GM03348 (cell line): ENCODE measurements at places on chromosomes 13 and 19.

- DNase-seq = no peak
These were observed 5.4 kb upstream of the LYPD5 start for GRCh38 chr19:43807651-43808050.

DNA sequence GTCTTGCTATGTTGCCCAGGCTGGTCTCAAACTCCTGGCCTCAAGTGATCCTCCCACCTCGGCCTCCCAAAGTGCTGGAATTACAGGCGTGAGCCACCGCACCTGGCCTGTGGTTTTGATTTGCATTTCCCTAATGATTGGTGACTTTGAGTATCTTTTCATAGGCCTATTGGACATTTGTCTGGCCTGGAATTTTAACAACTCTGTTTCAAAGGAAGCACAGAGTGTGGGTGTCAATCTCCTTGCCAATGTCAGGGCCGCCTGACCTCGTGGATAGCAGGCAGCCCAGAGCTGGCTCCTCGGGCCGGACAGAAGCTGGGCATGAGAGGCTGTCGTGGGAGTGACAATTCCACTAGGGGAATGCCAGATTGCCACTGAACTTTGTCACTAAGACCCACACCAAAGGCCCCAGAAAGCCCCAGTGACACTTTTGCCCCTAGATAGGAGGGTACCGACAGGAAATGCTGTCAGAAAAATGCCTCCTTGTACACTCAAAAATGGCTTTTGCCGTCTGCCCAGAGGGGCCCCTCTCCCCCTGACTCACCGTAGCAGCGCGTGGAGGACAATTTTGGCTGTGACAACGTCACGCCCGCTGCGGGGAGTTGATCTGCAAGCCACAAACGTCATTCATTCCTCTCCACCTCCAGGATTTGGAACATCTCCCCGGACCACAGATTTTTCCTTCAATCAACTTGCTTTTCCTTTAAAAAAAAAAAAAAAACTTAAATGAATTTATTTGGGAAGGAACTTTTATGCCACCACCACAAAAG is 11.7 kb upstream of the ADGRE5 start:
- peak; percentile 47 for DNase-seq

- no peak for DNase-seq
These were observed 164.7 kb downstream of the MTUS2 start for GRCh38 chr13:28984825-28985224.

GRCh38 chr19:57389194-57389729 is 392 bp upstream of the ZNF548 start:
- no peak for DNase-seq

DNA sequence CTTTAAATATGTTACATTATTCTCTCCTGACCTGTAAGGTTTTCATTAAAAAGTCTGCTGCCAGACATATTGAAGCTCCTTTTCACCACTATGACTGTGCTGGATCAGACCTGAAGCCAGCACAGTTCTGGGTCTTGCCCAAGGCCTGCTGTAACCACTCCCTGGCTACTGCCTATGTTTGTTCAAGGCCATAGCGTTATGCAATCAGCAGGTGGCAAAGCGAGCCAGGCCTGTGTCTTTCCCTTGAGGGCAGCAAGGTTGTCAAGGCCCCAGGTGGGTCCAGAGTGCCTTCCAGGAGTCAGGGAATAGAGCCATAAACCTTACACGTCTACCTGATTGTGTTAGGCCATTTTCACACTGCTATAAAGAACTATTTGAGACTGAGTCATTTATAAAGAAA is 496.8 kb upstream of the PCDH9 start:
- DNase-seq = no peak

DNA sequence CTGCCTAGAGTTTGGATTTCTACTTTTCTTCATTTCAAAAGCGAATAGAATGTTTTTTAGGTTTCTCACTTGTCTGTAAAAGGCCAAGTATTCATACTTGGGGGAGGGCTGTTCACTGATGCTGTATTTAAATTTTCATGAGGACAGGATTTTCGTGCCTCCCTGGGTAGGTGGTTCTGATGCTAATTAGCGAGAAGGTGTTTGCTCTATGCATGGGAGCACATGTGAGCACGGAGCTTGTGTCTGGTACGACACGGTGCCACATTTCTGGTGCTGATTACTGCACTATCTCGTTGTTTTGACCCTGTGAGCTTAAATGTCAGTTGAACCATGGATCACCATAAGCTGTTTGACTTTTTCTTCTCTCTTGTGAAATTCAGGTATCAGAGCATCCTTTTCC is 45.8 kb downstream of the MTUS2 start:
- DNase-seq = no peak

GRCh38 chr19:49437231-49437630 is 4.1 kb downstream of the SLC17A7 start:
- DNase-seq = no peak

DNA sequence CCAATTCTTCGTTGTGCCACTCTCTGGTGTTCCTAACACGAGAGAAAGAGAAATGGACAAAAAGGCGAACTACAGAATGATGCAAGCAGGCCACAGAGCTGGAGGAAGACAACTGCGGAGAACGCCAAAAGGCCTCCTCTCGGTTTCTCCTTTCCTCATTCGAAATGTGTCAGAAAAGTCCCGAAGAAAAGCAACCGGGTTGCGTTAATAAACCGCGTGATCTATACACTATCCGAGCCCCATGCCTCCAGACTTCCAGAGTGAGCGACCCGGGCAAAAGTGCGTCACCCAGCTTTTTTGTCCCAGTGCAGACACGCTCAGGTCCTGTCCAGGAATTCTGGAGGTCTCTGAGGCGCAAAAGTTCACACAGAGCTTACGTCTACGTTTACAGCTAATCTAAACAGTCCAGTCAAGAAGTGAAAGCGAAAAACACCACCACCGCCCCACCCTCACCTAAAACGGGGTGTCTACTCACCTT is 413 bp downstream of the N4BP2L2 start:
- DNase-seq = peak; percentile 30

DNA sequence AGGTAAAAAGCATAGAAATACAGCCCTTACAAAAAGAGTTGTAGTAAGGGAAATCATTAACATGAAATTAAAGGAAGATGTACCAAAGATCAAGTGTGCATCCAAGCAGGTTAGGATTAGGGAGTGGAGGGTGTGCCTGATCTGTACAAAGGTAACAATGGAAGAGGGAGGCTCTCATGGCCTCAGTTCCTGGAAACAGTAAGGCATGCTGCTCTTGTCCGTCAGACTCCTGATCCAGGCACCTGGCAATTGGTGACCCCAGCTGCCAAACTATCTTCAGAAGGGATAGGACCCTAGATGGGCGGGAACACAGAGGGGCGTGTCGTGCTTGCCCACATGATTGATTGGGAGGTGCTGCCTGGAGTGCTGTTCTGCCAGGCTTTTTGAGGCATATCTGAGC is 4.5 kb downstream of the TEX26 start:
- no peak for DNase-seq

DNA sequence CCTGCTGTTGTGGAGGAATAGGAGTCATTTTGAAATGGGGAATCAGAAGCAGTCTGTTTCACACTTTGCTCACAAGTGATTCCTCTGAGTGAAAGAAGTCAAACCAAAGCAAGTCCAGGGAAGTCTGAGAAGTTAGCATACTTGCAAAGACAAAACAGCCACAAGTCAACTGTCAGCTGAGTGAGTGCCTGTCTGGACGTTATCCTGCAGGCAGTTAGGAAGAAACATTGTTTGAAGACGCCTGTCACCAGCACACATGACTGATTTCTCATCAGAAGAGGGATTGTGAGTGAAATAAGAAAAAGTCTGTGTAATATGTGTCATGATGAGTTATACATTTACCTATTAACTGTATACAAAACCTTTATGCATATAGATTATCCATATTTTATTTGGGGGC is 153.5 kb downstream of the KCNRG start:
- DNase-seq = no peak

DNA sequence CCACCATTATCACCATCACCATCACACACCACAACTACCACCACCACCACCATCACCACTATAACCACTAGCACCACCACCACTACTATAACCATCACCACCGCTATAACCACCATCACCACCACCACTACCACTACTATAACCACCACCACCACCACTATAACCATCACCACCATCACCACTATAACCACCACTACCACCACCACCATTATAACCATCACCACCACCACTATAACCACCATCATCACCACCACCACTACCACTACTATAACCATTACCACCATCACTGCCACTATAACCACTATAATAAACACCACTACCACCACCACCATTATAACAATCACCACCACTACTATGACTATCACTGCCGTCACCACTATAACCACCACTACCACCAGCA is 173.2 kb downstream of the DCLK1 start:
- no peak for DNase-seq

GRCh38 chr13:79128158-79128557 is 277.9 kb downstream of the RBM26 start:
- DNase-seq = no peak

DNA sequence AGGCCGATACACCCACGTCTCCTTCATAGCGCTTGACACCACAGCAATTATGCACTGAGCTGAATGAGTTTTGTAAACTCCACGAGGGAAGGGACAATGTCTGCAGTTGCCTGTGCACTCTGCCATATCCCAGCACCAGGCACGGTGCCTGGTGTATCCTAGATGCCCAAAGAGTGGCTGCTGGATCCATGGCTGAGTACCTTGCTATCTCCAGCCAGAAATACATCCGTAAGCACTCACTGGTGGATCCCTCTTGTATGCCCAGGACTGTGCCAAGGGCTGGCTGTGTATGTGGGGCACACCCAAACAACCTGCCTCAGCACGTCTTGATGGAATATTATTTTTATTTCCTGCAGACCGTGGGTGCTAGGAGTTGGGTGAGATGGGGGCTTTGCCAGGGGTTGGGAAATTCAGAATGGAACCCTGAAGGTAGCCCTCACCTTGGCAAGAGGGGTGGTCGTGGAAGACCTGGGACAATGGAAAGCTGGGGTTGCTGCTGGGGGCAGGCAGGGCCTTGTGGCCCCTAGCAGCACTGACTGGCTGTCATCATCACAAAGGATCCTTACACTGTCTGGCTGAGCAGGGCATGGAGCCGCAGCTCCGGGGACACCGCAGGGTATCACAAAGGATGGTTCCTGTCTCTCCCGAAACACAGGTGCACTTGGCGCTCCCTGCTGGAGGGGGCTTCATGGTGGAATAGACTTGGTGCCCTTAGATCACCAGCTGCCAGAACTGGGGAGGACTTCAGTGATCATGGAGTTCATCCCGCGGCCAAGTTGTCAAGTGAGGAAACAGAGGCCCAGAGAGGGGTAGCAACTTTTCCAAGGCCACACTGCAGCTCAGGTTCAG is 131.3 kb downstream of the URI1 start:
- DNase-seq = no peak

DNA sequence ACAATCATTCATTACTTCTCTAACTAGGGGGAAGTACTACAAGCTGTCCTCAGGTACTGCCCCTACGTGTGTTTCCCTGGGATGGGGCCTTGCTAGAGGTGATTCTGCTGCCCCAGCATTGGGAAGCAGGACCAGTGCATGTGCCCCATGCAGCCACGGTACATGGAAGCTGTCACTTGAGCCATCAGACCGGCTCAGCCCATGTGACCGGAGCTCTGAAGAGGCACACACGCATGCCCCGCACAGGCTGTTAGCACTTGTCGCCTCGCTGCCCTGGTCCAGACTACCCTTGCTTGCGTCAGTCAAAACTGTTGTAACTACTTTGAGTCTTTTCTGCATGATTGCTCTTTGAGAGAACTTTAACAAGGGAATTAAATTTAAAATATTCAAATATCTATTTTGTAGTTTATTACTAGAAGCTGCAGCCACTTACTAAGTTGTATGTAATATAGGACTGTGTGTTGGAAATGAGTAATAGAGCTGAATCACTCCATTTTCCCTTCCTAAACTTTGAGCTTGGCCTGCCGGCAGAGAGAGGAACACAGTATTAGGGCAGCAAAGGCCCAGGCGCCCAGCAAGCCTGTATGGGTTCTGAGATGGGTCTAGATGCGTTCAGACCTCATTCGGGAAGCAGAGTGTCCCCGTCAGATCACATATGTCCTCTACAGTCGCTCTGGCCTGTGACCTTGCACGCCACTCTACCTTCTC is 42.2 kb downstream of the DHRS12 start:
- DNase-seq = no peak

- DNase-seq = no peak
These were observed 23.1 kb downstream of the PEPD start for GRCh38 chr19:33498391-33499000.

DNA sequence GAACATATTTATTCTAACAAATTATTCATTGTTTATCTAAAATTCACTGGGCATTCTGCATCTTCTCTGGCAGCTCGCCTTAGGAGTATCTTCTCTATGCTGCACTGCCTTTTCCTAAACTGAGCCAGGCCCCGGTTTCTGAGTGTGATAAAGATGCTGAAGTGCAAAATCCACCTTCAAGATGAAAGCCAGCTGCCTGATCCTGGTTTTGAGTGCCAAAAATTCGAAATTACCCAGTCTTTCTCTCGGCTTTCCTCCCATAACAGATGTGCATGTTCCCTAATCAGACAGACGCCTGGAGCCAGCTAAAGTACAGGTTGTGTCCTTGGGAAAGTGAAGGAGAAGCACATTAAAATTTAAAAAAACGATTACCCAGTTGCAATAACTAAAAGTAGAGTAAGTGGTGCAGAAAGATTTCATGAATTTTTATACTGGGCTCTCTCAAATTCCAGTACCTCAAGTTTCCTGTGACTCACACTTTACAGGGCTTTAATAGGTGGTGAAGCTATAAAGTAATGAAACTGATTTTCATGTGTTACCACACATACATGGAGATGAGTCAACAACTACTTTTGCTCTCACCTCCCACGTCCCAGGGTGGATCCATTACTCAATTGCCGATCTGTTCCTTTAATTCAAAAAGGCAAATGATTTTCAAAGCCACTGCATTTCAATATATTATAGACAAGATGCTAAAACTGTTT is 65.0 kb upstream of the GTF2F2 start:
- peak; percentile 84 for DNase-seq

DNA sequence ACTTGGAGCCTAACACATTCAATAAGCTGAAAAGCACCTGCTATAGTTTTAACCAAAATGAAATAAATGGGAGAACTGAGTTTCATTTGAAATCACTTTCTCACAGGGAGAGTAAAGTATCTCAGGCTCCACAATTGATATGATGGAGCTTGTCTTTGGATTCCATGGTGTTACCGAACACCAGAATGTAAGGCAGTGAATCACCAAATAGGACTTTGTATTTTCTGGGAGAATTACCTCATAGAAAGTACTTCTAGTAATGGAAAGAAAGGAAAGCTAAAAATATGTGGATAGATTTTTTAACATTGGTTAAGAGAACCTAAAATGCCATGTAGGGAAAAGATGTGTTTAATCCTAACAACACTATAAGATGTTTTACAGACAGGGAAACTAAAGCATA is 123.6 kb downstream of the NALCN start:
- no peak for DNase-seq
